ENCODE measurements at places on chromosomes 12 and 14.

DNA sequence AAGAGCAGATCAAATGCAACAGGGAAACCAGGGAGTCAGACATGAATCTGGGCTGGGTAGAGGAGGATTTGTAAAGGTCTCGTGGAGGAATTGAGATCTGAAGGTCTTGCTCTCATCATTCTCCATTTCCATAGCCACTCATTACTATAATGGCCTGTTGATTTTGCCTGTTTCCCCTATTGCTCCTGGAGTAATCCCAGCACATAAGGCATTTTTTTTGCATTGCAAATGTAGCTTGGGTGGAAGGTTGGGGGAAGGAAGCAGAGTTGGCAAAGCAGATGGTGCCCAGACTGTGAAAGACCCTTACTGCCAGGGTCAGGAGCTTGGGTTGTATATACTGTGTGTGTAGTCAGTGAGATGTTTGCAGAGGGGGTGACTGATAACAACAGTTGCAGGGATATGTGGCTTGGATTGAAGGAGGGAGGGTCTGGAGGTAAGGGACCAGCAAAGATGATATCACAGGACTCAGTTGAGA is 116.0 kb downstream of the TTC6 start:
- no peak for DNase-seq

DNA sequence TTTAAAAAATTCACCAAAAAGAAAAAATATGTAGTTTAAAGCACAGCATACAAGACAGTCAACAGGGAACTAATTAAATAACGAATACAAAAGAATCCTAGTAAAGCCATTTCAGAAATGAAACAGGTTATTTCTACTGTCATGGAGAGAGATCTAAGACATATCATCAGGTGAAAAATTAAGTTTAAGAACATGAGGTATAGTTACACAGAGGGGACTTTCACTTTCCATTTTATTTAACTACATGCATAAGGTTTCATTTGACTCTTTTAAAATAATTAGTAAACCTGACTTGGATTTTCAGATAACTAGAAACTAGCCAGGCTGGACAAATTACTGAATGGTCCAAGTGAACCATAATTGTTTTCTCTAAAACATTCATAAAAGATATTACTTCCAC is 11.3 kb downstream of the SEC23A start:
- DNase-seq, result no peak

DNA sequence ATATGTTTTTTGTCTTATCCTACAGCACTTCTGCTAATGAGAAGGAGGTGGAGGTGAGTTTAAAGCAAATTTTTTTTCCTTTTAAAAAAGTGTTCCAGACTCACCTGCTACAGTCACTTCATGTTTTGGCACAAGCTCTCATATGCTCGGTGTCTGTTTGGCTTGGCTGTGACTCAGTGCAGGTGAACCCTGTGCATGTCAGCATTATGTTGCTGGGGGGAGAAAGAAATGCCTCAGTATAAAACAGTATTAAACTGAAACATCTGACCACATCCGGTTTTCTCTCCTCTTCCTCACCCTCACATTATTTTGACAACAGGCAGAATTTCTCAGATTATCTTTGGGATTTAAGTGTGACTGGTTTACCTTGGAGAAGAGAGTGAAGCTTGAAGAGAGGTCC is 105.2 kb downstream of the DNAI7 start:
- DNase-seq, result no peak

GRCh38 chr12:69007855-69008351 is 74.9 kb upstream of the CPM start:
- DNase-seq, result no peak

DNA sequence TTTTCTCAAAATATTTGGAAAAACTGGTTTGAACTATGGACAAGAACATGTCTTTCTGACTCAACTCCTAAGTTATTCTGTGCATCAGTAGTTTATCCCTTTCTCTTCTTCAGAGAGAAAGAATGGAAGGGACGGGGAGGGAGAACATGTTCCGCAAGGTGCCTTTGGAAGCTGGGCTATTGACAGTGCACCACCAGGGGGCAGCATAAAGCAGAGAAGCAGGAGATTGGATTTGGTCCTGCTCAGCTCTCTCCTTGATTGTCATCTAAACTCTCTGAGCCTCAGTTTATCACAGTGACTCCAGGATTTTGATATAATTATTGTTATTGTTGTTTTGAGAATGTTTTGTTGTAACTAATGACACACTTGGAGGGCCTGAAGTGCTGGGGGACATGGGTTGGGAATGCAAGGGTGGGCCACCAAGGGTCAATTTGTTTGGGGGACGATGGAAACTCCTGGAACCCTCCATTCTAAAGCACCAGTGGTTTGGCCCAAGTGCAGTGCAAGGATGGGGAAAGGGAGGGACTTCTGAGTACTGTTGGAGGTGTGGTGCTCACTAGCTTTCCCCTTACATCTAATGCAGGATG is 45.3 kb upstream of the ANO6 start:
- peak; percentile 60 for DNase-seq

DNA sequence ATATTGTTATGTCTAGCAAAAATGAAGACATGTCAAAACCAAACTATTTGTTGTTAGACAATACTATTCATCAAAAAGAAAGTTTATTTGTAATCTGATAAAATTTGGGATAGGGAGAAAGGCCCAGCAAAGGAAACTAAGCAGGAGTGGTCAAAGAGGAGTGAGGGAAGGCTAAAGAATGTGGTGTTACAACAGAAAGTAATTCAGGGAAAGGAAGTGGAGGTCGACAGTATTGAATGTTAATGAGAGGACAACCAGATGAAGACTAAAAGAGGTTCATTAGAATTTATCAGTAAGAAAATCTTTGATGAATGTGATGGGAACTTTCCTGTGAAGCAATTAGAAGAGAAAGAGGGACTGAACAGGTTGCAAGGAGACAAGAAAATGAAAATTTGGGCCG is 33.9 kb downstream of the PLCZ1 start:
- no peak for DNase-seq

GRCh38 chr12:40336573-40337199 is 111.9 kb downstream of the LRRK2 start:
- DNase-seq, result no peak

DNA sequence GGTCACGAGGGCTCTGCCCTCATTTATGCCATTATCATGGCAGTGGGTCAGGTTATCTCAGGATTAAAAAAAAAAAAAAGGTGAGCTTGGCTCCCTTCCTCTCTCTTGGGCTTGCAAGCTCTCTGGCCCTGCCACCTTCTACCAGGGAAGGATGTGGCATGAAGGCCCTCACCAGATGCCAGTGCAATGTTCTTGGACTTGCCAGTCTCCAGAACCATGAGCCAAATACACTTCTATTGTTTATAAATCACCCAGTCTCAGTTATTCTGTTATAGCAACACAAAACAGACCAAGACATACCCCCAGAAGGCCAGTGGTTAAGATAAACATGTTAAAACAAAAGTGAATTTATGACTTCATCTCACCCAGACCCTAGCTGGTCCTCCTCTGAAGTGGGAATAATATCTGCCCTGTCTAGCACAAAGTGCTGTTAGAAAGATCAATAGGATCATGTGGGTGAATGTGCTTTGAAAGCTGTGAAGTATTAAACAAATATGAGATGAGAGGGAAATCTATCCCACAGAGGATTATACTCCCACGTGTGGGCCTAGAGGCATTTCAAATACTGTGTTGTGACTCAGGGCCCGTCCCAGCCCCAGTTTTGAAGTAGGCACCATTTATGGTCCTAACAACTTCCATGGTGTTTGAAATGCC is 88.6 kb downstream of the NINJ2 start:
- DNase-seq, result no peak

GRCh38 chr12:103833891-103834290 is 7.1 kb downstream of the NT5DC3 start:
- DNase-seq, result no peak

GRCh38 chr14:103861413-103862392 is 14.3 kb upstream of the PPP1R13B start:
- DNase-seq, result no peak

DNA sequence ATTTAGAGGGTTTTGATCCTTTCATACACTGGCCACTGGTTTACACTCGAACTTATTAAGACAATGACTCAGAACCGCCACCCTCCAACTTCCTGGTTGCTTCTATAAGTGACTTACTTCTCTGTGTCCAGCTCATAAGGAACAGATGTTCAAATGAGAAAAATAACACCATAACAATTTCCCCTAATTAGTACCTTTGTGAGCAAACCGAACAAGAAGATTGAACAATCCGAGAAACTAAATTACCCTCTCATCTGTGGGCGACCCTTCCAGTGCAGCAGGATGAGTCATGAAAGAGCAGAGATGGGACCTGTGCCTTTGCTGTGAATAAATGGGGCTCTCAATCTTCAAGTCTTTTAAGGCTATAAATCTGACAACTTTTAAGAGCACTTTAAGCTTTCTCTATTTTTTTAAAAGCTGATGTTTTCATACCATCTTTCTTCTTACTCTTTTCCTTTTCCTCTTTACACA is 146.8 kb upstream of the RASSF8 start:
- DNase-seq, result no peak

GRCh38 chr14:30621354-30621939 is 672 bp upstream of the SCFD1 start:
- DNase-seq, result no peak

Measured in amniotic stem cell (primary cell).